ENCODE measurements at places on chromosomes 1 and 21. TPM values are rescaled to one million over a fixed set of nuclear protein-coding genes. Genes with fewer than 3 reads are reported as not detected.

VWA1 gene
- total RNA-seq, result 5.0 TPM

ETNK2 gene
- total RNA-seq, result 16.8 TPM

MCOLN2 gene
- total RNA-seq, result not detected

ARHGEF16 gene
- total RNA-seq, result 1.1 TPM

KRTAP13-2 gene
- total RNA-seq, result not detected

MACF1 gene
- total RNA-seq, result 629 TPM

Measured in vein endothelial cell (primary cell).